Epithelial cell of alveolus of lung (primary cell): ENCODE measurements at places on chromosomes 3 and 15. TPM values are rescaled to one million over a fixed set of nuclear protein-coding genes. Genes with fewer than 3 reads are reported as not detected.

ACOX2 gene
- total RNA-seq: 3.1 and 9.1 TPM in 2 replicates

YEATS2 gene
- 25.1 and 33.2 TPM in 2 replicates for total RNA-seq

MEGF11 gene
- not detected in 2 replicates for total RNA-seq

SLC24A5 gene
- not detected in 2 replicates for total RNA-seq

GRAMD1C gene
- 4.6 and 6.7 TPM in 2 replicates for total RNA-seq

OCA2 gene
- total RNA-seq: 0.13 and 0.16 TPM in 2 replicates

CPA3 gene
- not detected in 2 replicates for total RNA-seq

ZCWPW2 gene
- 0.39 and 0.40 TPM in 2 replicates for total RNA-seq

KIF23 gene
- 12.9 and 29.2 TPM in 2 replicates for total RNA-seq

ACP3 gene
- 2.6 and 3.9 TPM in 2 replicates for total RNA-seq

MST1R gene
- total RNA-seq: 0.52 and 3.1 TPM in 2 replicates

P3H2 gene
- 1.4 and 8.1 TPM in 2 replicates for total RNA-seq

CCR1 gene
- 0.08 TPM in 1 of 2 replicates, not detected in the other for total RNA-seq

FSTL1 gene
- 376 and 500 TPM in 2 replicates for total RNA-seq

OR4F6 gene
- not detected in 2 replicates for total RNA-seq

CLDN11 gene
- 24.8 and 386 TPM in 2 replicates for total RNA-seq

CCR4 gene
- not detected in 2 replicates for total RNA-seq

AGBL1 gene
- not detected in 2 replicates for total RNA-seq

C3orf49 gene
- total RNA-seq: not detected in 2 replicates

CCR3 gene
- not detected in 2 replicates for total RNA-seq

KBTBD12 gene
- total RNA-seq: not detected in 2 replicates

ZNF639 gene
- total RNA-seq: 41.2 and 45.7 TPM in 2 replicates

C3orf20 gene
- total RNA-seq: under 0.01 TPM in 1 of 2 replicates, not detected in the other

RNF111 gene
- total RNA-seq: 9.2 and 26.2 TPM in 2 replicates

SI gene
- not detected in 2 replicates for total RNA-seq

FEZF2 gene
- not detected in 2 replicates for total RNA-seq

GOLGA8R gene
- total RNA-seq: 0.08 and 0.65 TPM in 2 replicates

GRK7 gene
- under 0.01 TPM in 1 of 2 replicates, not detected in the other for total RNA-seq

DUOXA1 gene
- total RNA-seq: not detected in 2 replicates

ST8SIA2 gene
- under 0.01 TPM in 1 of 2 replicates, not detected in the other for total RNA-seq

HRH1 gene
- total RNA-seq: 6.9 and 9.7 TPM in 2 replicates

BOC gene
- total RNA-seq: 10.0 and 17.5 TPM in 2 replicates

TIMP4 gene
- 4.9 and 15.6 TPM in 2 replicates for total RNA-seq

MESP1 gene
- 0.56 TPM in 1 of 2 replicates, not detected in the other for total RNA-seq

SSUH2 gene
- total RNA-seq: not detected in 2 replicates

IL12A gene
- 4.4 and 6.9 TPM in 2 replicates for total RNA-seq

RPL22L1 gene
- 169 and 549 TPM in 2 replicates for total RNA-seq

DUOX2 gene
- total RNA-seq: 0.13 TPM in 1 of 2 replicates, not detected in the other

SH3GL3 gene
- total RNA-seq: 0.78 TPM in 1 of 2 replicates, not detected in the other

RPN1 gene
- total RNA-seq: 259 and 471 TPM in 2 replicates

MYRIP gene
- 0.24 TPM in 1 of 2 replicates, not detected in the other for total RNA-seq

CPNE4 gene
- 1.6 TPM in 1 of 2 replicates, not detected in the other for total RNA-seq

GPR87 gene
- 2.8 TPM in 1 of 2 replicates, not detected in the other for total RNA-seq

DLL4 gene
- 0.88 and 3.1 TPM in 2 replicates for total RNA-seq

SLC9C1 gene
- 0.26 TPM in 1 of 2 replicates, not detected in the other for total RNA-seq

CCR9 gene
- total RNA-seq: not detected in 2 replicates

ZPLD1 gene
- total RNA-seq: 0.26 TPM in 1 of 2 replicates, not detected in the other

GOLGA6L10 gene
- 0.13 TPM in 1 of 2 replicates, not detected in the other for total RNA-seq

LYZL4 gene
- not detected in 2 replicates for total RNA-seq

ROPN1 gene
- not detected in 2 replicates for total RNA-seq

SPTBN5 gene
- under 0.01 and 0.24 TPM in 2 replicates for total RNA-seq

GABRA5 gene
- 0.24 and 0.26 TPM in 2 replicates for total RNA-seq
